ENCODE measurements at places on chromosomes 11 and 22. TPM values are rescaled to one million over a fixed set of nuclear protein-coding genes. Genes with fewer than 3 reads are reported as not detected.

The SPTBN2 gene
- 56.0 TPM for total RNA-seq

The CASP12 gene
- not detected for total RNA-seq

The CARNS1 gene
- total RNA-seq, result 0.31 TPM

The GTSE1 gene
- total RNA-seq, result 12.3 TPM

The OR52H1 gene
- not detected for total RNA-seq

DNA sequence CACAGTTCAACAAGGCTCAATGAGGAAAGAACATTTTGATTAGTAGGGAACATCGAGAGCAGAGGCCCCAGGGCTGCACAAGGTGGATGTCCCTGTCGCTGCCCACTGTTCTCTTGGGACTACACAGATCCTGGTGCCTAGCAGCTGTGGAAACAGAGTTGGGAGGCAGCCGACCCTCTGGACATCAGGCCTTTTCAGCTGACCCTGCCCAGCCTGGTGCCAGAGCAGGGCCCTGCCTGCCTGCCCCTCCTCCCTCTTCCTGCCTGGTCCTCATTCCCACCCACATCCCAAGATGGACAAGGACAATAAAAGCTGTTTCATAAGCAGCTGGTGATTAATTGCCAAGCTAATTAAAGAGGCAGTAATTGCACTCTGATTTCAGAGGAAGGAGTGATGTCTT, 60.7 kb downstream of the NFAM1 start:
- H3K36me3 ChIP-seq, result no peaks in the 10 kb centered on the region
- H3K4me1 ChIP-seq, result peaks cover 39% of the 10 kb centered on the region
- DNase-seq, result no peak
- no peak overlapping the region for H3K27ac ChIP-seq

GRCh38 chr11:119861160-119861559, 132.2 kb upstream of the NECTIN1 start:
- peaks cover 39% of the 10 kb centered on the region for H3K27me3 ChIP-seq
- H3K4me1 ChIP-seq, result peaks cover 27% of the 10 kb centered on the region
- H3K27ac ChIP-seq, result no peak overlapping the region
- no peak overlapping the region for H3K4me3 ChIP-seq
- DNase-seq, result no peak

- H3K36me3 ChIP-seq, result no peaks in the 10 kb centered on the region
- H3K27ac ChIP-seq, result no peak overlapping the region
- peaks cover 24% of the 10 kb centered on the region for H3K27me3 ChIP-seq
- DNase-seq, result no peak
- no peaks in the 10 kb centered on the region for H3K4me1 ChIP-seq
These were observed 36.9 kb downstream of the CHRDL2 start for GRCh38 chr11:74694136-74694930.

DNA sequence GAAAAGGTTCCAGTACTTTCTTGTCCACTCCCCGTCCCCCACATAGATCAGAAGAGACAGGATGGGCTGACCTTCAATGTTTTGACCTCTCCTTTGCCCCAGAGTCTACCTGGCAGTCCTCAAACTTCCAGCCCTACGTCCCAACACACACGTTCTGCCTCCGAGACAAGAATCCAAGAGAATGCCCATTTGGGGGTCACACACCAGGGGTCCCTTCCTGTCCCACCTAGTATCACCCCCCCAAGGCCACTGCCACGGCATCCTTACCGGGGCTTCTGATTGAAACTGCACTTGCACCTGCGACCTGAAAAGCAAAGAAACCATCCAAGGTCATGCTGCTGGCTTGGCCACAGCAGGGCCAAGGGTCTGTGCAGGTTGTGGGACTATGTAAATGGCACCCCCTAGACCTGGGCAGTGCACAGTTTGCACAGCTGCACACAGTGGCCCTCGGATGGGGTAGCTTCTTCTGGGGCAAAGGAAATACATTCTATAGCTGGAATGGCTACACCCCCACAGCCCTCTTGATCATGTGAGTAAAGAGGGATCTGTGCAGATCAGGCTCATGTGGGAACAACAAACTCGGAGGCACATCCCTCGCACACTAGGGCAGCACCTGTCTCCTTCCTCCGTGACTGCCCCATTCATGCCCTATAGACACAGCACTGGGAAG, 16.5 kb upstream of the FXYD2 start:
- peak; percentile 42 for DNase-seq
- H3K27me3 ChIP-seq, result peaks cover 14% of the 10 kb centered on the region
- H3K36me3 ChIP-seq, result no peaks in the 10 kb centered on the region
- H3K4me3 ChIP-seq, result no peak overlapping the region
- H3K27ac ChIP-seq, result no peak overlapping the region
- H3K4me1 ChIP-seq, result no peaks in the 10 kb centered on the region

- no peaks in the 10 kb centered on the region for H3K36me3 ChIP-seq
- no peak for DNase-seq
- H3K4me1 ChIP-seq, result no peaks in the 10 kb centered on the region
- H3K4me3 ChIP-seq, result no peak overlapping the region
These were observed 7.1 kb downstream of the ABCG4 start for GRCh38 chr11:119155733-119156492.

GRCh38 chr11:92768121-92768840, 201.2 kb upstream of the MTNR1B start:
- H3K27ac ChIP-seq, result no peak overlapping the region
- DNase-seq, result no peak
- no peak overlapping the region for H3K4me3 ChIP-seq
- H3K4me1 ChIP-seq, result peaks cover 42% of the 10 kb centered on the region
- peaks cover 18% of the 10 kb centered on the region for H3K36me3 ChIP-seq
- H3K27me3 ChIP-seq, result no peaks in the 10 kb centered on the region

DNA sequence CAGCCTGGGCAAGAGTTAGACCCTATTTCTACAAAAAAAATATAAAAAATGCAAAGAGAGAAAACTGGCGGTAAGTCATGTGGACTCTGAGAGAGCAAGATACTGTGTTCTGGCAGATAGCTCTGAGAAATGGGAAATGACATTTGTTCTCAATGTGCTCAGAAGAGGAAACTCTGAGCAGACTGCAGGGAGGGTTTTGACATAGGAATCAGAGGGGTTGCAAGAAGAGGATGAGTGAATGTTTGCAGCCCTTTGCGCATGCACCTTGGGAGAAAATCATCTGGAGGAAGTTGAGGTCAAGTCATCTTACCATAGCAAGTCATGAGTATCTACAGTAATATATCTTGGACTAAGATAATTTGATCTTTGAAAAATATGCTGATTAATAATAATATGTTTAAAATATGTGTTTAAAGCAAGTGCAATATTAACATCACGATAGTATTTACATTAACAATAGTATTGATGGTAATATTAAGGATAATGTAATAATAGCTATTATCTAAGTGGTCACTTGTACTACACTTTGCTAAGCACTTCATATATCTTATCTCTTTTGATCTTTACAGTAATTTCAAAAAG, 2.6 kb downstream of the ACER3 start:
- no peak for DNase-seq
- no peaks in the 10 kb centered on the region for H3K27me3 ChIP-seq
- peaks cover 7% of the 10 kb centered on the region for H3K36me3 ChIP-seq
- H3K27ac ChIP-seq, result peak overlapping the region; percentile 24
- peak overlapping the region; percentile 74 for H3K4me3 ChIP-seq

- peaks cover 37% of the 10 kb centered on the region for H3K4me1 ChIP-seq
- H3K27ac ChIP-seq, result peak overlapping the region; percentile 72
- peak overlapping the region; percentile 18 for H3K4me3 ChIP-seq
- DNase-seq, result no peak
These were observed 12.3 kb upstream of the TUB start for GRCh38 chr11:8068605-8069221.

DNA sequence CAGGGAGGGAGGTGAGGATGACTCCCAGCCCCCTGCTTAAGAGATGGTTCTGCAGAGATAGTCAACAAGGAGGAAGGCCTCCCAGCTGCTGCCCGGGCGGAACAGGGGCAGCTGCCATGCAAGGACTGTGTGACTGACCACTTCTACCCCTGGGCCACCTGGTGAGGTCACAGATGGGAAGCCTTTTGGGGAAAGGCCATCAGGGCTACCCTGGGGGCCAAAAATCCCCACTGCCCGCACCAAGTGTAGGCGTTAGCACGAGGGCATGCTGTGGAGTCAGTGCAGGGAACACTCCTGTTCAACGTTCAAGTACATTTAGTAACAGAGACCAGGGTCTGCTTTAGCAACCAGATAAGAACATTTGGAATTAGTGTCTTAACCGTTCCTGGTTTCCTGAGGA, 372.9 kb downstream of the BRD1 start:
- H3K36me3 ChIP-seq, result no peaks in the 10 kb centered on the region
- peaks cover 33% of the 10 kb centered on the region for H3K27me3 ChIP-seq
- peaks cover 15% of the 10 kb centered on the region for H3K4me1 ChIP-seq
- H3K27ac ChIP-seq, result no peak overlapping the region
- H3K4me3 ChIP-seq, result no peak overlapping the region

- DNase-seq, result no peak
- H3K27me3 ChIP-seq, result peaks cover 2% of the 10 kb centered on the region
- no peak overlapping the region for H3K4me3 ChIP-seq
- no peak overlapping the region for H3K27ac ChIP-seq
These were observed 5.5 kb downstream of the POU2AF1 start for GRCh38 chr11:111373590-111373989.

DNA sequence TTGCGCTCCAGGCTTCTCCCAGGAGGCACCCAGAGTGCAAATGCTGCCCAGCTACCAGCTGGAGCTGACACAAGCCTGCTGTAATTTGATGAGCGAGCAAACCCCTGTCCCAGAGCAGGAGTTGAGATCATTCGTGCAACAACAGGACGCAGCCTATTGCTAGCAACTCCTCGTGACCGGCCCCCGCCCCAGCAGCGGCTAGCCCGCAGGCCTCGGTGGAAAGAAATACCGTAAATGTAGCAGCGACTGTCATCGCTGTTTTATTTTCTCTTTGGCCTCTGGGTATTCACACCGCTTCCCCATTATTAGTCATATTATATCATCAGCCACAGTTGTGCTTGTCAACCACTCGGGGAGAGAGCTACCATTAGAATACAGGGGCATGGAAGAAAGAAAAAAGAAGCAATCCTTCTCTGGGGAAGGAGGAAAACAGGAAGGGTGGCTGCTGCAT, 59.2 kb upstream of the ATXN10 start:
- DNase-seq, result no peak
- peaks cover 11% of the 10 kb centered on the region for H3K27me3 ChIP-seq

- H3K27me3 ChIP-seq, result peaks cover 29% of the 10 kb centered on the region
- peak; percentile 62 for DNase-seq
- H3K36me3 ChIP-seq, result no peaks in the 10 kb centered on the region
- H3K4me1 ChIP-seq, result peaks cover 15% of the 10 kb centered on the region
These were observed 39.3 kb upstream of the TP53I11 start for GRCh38 chr11:44989831-44990566.

DNA sequence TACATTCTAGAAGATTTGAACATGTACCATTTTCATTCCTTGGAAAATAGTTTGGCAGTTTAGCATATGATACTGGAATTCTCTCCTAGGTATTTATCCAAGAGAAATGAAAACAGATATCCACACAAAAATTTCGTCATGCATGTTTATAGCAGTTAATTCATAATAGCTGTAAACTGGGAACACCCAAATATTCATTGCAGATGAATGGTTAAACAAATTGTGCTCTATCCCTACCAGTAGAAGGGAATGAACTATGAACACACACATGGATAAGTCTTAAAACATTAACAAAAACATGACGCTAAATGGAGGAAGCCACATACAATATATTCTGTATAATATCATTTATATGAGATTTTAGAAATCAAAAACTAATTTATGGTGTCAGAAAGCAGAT, 61.5 kb downstream of the PDE3B start:
- H3K27me3 ChIP-seq, result no peaks in the 10 kb centered on the region
- no peaks in the 10 kb centered on the region for H3K36me3 ChIP-seq
- no peaks in the 10 kb centered on the region for H3K4me1 ChIP-seq
- no peak overlapping the region for H3K4me3 ChIP-seq

DNA sequence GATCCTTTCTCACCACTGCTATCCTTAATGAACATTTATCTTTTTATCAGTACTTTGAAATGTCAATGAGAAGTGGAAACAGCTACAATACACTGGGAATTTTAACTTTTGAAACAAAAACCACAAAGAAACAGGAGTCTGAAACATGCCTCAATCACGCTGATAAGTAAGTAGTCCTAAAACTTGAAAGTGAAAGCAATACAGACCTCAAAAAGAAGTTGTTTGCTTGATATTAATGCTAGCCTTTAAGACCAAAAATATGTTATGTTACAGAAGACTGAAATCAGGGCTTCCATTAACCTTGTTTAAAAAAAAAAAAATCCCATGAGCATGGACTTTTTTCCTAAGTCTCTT, 21.3 kb downstream of the PHF21A start:
- H3K27me3 ChIP-seq, result no peaks in the 10 kb centered on the region
- no peak overlapping the region for H3K4me3 ChIP-seq
- peaks cover 44% of the 10 kb centered on the region for H3K4me1 ChIP-seq
- no peak for DNase-seq
- H3K36me3 ChIP-seq, result peaks cover 10% of the 10 kb centered on the region

DNA sequence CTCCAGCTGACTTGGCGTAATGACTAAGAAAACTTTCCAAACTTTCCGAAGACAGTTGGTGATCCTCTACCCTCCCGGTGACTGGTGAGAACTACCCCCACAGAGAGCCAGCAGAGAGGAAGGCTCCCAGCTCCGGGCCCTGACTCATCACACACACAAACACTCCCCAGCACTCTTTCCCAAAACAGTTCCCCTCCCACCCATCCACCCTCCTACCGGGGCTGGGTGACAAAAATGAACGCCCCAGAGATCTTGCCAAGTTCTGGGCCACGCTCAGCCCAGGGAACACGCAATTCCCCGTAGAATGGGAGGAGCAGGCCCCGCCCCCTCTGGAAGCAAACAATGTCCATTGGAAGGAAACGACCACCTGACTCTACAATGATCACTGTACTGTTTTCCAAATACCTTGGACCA, 21.3 kb upstream of the JAM3 start:
- H3K4me3 ChIP-seq, result no peak overlapping the region
- H3K36me3 ChIP-seq, result no peaks in the 10 kb centered on the region
- no peak for DNase-seq

- H3K27ac ChIP-seq, result no peak overlapping the region
- DNase-seq, result no peak
- H3K4me1 ChIP-seq, result peaks cover 4% of the 10 kb centered on the region
- H3K4me3 ChIP-seq, result no peak overlapping the region
These were observed 33.6 kb upstream of the MPPED2 start for GRCh38 chr11:30619767-30620166.

DNA sequence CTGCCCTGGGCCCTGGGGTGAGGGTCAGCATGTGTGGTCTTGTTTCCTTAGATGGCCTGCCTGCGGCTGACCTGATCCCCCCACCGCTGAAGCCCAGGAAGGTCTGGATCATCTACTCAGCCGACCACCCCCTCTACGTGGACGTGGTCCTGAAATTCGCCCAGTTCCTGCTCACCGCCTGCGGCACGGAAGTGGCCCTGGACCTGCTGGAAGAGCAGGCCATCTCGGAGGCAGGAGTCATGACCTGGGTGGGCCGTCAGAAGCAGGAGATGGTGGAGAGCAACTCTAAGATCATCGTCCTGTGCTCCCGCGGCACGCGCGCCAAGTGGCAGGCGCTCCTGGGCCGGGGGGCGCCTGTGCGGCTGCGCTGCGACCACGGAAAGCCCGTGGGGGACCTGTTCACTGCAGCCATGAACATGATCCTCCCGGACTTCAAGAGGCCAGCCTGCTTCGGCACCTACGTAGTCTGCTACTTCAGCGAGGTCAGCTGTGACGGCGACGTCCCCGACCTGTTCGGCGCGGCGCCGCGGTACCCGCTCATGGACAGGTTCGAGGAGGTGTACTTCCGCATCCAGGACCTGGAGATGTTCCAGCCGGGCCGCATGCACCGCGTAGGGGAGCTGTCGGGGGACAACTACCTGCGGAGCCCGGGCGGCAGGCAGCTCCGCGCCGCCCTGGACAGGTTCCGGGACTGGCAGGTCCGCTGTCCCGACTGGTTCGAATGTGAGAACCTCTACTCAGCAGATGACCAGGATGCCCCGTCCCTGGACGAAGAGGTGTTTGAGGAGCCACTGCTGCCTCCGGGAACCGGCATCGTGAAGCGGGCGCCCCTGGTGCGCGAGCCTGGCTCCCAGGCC, 12.7 kb downstream of the TMEM121B start:
- no peaks in the 10 kb centered on the region for H3K27me3 ChIP-seq
- DNase-seq, result no peak
- H3K4me3 ChIP-seq, result no peak overlapping the region
- H3K27ac ChIP-seq, result no peak overlapping the region
- no peaks in the 10 kb centered on the region for H3K4me1 ChIP-seq
- H3K36me3 ChIP-seq, result no peaks in the 10 kb centered on the region

Measured in type B pancreatic cell (in vitro differentiated cells).